ENCODE measurements at places on chromosomes 3 and 15. TPM values are rescaled to one million over a fixed set of nuclear protein-coding genes. Genes with fewer than 3 reads are reported as not detected.

DNA sequence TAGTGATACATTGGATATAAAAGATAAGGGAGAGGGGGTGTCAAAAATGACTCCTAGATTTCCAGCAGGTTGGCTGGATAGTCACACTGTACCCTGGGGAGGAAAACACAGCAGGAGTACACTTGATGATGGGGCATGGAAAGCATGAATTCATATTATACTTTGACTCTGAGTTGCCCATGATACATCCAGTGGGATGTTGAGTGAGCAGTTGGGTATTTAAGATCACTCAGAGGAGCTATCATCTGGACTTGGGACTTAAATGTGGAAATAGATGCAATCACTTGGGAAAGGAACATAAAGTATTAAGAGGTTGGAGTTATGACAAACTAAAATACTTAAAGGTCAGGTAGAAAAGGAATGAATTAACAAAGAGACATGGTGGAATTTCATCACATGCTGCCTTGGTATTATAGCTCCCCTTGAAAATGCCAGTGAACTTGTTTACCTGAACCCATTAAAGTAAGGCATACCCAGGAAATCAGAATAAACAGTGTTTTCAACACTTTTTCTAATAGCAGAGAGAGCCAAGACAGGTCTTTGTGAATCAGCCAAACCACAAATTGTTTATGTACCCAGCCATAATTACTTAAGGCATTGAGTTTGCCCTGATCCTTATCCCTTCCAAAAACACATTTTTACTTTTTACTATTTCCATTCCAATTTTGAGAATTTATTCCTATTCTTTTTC, 49.9 kb upstream of the ABI3BP start:
- no peaks in the 10 kb centered on the region for H3K36me3 ChIP-seq
- no peak overlapping the region for H3K4me3 ChIP-seq
- peaks cover 18% of the 10 kb centered on the region for H3K4me1 ChIP-seq
- peak; percentile 62 for DNase-seq

Gene RHOV
- total RNA-seq = not detected

Gene GOLGA8H
- not detected for total RNA-seq

Gene KLHL6
- total RNA-seq = not detected

DNA sequence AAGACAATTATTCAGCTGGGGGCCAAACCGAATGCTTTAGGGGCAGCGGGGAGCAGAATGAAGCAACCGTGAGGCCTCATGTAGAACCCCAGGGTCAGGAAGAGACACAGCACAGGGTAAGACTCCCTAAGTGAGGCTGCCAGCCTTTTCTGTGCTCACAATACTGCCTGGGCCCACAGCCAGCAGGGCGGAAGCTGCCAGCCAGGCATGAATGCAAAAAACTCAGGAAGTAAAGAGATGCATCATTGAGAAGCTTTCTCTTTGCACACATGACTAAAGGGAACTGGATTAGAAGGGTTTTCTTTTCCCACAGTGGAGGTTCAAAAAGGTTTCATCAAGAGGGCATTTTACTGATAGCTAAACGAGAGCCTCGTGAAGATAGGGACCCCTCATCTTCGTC, 33.3 kb downstream of the CA12 start:
- H3K36me3 ChIP-seq = no peaks in the 10 kb centered on the region
- H3K4me3 ChIP-seq = no peak overlapping the region
- DNase-seq = no peak
- peaks cover 41% of the 10 kb centered on the region for H3K4me1 ChIP-seq
- H3K27me3 ChIP-seq = no peaks in the 10 kb centered on the region

- DNase-seq = no peak
- H3K4me3 ChIP-seq = no peak overlapping the region
- H3K4me1 ChIP-seq = no peaks in the 10 kb centered on the region
- H3K36me3 ChIP-seq = no peaks in the 10 kb centered on the region
Measured at GRCh38 chr3:71149959-71150954, 433.3 kb downstream of the FOXP1 start.

GRCh38 chr3:29515451-29515850, 234.6 kb downstream of the RBMS3 start:
- H3K4me1 ChIP-seq = peaks cover 31% of the 10 kb centered on the region
- H3K27ac ChIP-seq = 0 out of 2 replicates have a peak overlapping the region, but pooled peaks have one; percentile 7
- no peaks in the 10 kb centered on the region for H3K27me3 ChIP-seq
- peak; percentile 47 for DNase-seq
- H3K36me3 ChIP-seq = no peaks in the 10 kb centered on the region
- no peak overlapping the region for H3K4me3 ChIP-seq

Gene USP50
- not detected for total RNA-seq

GRCh38 chr15:56307180-56307579, 58.0 kb upstream of the TEX9 start:
- H3K27me3 ChIP-seq = no peaks in the 10 kb centered on the region
- no peak overlapping the region for H3K4me3 ChIP-seq
- no peaks in the 10 kb centered on the region for H3K4me1 ChIP-seq
- no peak for DNase-seq

Gene IL5RA
- not detected for total RNA-seq
